ENCODE measurements at places on chromosomes 7 and 10.

- no peaks in the 10 kb centered on the region for H3K36me3 ChIP-seq
- H3K27ac ChIP-seq = no peak overlapping the region
- H3K4me3 ChIP-seq = no peak overlapping the region
- H3K27me3 ChIP-seq = no peaks in the 10 kb centered on the region
These were observed 77.5 kb upstream of the GRB10 start for GRCh38 chr7:50860174-50860573.

GRCh38 chr10:101007915-101008822 is 8.6 kb downstream of the LZTS2 start:
- H3K4me3 ChIP-seq = no peak overlapping the region
- H3K27ac ChIP-seq = no peak overlapping the region
- no peak for DNase-seq
- H3K4me1 ChIP-seq = peaks cover 23% of the 10 kb centered on the region
- no peaks in the 10 kb centered on the region for H3K27me3 ChIP-seq

- H3K27ac ChIP-seq = no peak overlapping the region
- no peaks in the 10 kb centered on the region for H3K27me3 ChIP-seq
- no peaks in the 10 kb centered on the region for H3K4me1 ChIP-seq
- no peak overlapping the region for H3K4me3 ChIP-seq
- DNase-seq = no peak
These were observed 27.4 kb downstream of the SFMBT2 start for GRCh38 chr10:7383442-7383841.

DNA sequence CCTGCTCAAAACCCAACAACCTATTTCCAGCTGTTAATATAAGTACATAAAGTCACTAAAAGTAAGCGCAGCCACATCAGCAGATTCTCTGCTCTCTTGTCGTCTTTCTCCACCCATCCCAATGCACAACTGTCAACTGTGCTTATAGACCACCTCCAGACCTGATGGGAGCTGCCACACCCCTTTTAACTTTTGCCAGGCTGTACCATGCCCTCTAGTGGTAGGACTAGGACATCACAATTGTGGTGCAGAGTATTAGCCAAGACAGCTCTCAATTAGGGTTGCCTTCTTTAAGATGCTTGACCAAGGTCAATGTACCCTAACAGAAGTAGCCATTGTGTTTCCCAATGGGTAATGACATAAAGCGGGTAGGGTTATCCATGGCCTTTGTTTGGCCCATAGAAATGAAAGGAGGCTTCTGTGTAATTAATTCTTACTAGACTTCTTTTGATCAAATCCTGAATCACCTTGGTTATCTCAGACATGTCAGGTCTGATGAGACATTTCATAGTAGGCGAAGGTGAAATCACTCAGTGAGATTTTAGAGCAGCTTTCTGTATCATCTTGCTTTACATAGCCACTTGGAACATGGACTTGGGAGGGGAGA is 68.1 kb downstream of the SCRN1 start:
- H3K4me1 ChIP-seq = no peaks in the 10 kb centered on the region
- no peak overlapping the region for H3K4me3 ChIP-seq
- no peak overlapping the region for H3K27ac ChIP-seq
- H3K27me3 ChIP-seq = no peaks in the 10 kb centered on the region
- H3K36me3 ChIP-seq = no peaks in the 10 kb centered on the region

DNA sequence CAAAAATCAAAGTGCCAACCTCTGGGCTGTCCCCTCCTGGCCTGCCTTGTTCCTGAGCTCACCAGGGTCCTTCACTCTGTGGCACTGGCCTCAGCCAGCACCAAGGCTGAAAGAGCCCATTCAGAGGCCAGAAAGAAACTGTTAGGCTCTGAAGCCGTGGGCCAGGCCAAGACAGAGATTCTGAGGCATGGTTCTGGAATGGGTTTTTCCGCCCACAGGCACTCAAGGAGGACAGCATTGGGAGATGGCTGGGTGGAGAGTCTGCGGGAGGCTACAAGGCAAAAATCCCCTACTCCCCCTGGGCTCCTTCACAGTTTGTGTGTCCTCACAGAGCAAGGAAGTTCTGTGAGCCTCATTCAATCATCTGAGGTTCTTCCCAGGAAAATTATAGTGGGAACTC is 31.7 kb downstream of the GRIFIN start:
- DNase-seq = peak; percentile 52
- H3K27ac ChIP-seq = no peak overlapping the region
- no peaks in the 10 kb centered on the region for H3K36me3 ChIP-seq
- H3K4me1 ChIP-seq = no peaks in the 10 kb centered on the region

- DNase-seq = no peak
- no peaks in the 10 kb centered on the region for H3K27me3 ChIP-seq
- no peak overlapping the region for H3K27ac ChIP-seq
These were observed 112.8 kb downstream of the KLF6 start for GRCh38 chr10:3672220-3672619.

DNA sequence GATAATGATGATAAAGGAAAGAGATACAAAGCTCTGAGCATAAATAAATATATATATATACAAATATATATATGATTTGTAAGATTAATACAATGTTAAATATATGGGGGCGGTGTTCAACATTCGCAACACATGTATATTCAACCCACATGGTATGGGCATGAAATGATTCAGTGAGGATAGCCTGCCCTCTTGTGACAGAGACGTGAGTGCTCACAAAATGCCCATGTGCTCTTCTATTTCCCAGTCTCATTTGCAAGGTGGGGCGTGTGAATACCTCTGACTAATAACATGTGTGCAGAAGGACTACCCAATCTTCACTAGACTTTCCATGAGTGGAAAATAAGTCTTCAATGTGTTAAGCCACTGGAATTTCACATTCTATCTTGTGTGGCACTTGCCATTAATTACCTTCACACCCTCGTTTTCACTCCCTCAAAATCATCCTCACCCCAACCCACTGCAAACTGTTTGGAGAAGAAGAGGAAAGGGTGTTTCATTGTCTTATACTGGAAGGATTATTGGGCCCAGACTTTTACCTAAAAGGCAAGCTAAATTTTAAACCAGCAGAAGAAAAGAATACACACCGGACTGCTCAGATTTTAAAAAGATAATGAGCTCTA is 26.9 kb downstream of the ASAH2 start:
- no peak overlapping the region for H3K27ac ChIP-seq
- no peak overlapping the region for H3K4me3 ChIP-seq
- no peaks in the 10 kb centered on the region for H3K27me3 ChIP-seq
- H3K36me3 ChIP-seq = no peaks in the 10 kb centered on the region

DNA sequence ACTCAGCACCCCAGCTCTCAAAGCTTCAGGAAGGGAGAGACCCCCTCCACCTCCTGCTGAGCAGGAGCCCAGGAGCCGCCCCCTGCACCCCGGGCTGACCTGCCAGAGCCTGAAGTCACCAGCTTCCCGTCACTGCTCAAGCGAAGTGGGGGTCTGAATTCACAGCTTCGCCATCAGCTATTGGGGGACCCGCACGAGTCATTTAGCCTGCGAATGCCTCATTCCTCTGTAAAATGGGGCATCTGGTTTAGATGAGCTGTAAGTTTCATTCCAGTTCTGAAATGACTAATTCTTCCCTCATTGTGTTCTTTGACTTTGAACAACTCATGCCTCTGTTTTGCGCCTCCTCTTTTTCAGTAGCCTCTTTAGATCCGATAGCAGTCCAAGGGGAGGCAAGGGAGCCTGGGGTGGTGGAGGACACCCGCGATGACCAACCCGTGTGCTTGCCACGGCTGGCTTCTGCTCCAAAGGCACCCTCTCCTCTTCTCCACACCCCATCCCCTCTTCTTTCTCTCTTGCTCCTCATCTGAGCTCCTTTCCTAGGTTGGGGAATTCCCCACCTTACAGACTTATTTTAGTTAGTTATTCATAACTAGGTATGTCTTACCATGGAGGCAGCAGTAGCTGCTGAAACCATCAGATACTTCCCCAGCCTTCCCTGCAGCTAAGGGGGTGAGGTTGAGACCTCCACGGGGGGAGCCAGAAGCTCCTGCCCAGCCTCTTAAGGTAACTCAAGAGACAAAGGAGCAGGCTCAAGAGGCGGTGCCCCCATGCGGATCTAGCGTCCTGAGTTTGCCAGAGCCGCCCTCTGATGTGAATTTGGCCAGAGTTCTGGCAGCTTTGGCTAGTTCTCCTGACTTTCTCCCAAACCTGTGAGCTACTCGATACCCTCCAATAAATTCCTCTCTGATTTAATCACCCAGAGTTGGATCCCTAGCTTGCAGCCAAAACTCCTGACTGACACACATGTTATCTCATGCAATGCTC is 47.7 kb downstream of the RBM17 start:
- H3K36me3 ChIP-seq = no peaks in the 10 kb centered on the region
- H3K27ac ChIP-seq = no peak overlapping the region
- peaks cover 13% of the 10 kb centered on the region for H3K4me1 ChIP-seq
- DNase-seq = no peak
- no peak overlapping the region for H3K4me3 ChIP-seq

- H3K27me3 ChIP-seq = peaks cover 12% of the 10 kb centered on the region
- H3K27ac ChIP-seq = no peak overlapping the region
- H3K4me3 ChIP-seq = no peak overlapping the region
- DNase-seq = no peak
These were observed 207.5 kb downstream of the PAXIP1 start for GRCh38 chr7:154795437-154795836.

- DNase-seq = peak; percentile 93
- no peak overlapping the region for H3K4me3 ChIP-seq
- no peaks in the 10 kb centered on the region for H3K36me3 ChIP-seq
- peaks cover 5% of the 10 kb centered on the region for H3K4me1 ChIP-seq
- no peak overlapping the region for H3K27ac ChIP-seq
These were observed 17.5 kb downstream of the HKDC1 start for GRCh38 chr10:69237528-69238159.

DNA sequence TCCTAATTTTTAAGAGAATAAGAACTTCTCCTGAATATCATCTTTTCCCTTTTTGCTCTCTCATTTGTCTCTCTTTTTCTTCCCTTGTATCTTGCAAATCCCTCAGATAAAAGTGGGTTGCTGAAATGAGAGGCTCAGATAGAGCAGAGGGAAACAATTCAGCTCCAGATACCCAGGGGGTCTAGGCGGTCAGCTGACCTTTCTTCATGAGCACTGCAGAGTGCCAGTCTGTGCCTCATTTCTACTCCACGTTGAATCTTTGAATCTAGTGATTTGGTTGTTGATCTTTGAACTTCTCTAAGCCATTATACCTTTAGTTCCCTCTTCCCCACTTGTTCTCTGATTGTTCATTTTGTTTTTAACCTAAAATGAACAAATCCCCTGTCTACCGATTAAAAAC is 572.6 kb downstream of the PTPRN2 start:
- no peak for DNase-seq
- H3K4me1 ChIP-seq = no peaks in the 10 kb centered on the region
- no peak overlapping the region for H3K27ac ChIP-seq
- no peaks in the 10 kb centered on the region for H3K36me3 ChIP-seq
- no peaks in the 10 kb centered on the region for H3K27me3 ChIP-seq

DNA sequence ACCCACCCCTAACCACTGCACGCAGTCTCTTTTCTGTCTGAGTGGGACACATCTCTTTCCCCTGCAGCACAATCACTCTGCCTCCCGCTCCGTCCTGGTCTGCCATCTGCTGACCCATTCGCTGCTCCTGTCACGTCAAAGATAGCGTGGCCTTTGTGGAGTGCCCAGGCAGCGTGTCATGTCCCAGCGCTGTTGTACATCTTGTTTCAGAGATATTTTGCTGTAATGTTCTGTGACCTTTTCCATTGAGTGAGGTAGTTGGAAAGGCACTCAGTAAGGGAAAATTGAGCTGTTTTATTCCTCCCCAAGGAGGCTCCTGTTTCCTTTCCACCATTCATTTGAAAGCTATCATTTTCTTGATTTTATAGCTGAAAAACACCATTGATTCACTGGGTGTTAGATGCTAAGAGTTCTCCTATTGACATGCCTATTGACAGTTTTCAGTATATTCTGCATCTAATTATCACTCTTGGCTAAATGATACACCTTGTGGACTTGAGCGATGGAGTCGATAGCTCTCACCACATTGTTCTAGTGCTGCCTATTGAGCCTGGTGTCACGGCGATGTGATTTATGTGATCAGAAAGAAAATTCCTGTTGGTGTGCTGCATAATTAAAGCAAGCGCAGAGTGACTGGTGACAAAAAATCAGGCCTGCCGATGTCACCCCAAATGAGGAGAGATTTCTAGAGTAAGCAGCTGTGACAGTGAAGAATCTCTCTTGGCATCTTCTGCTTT is 372.6 kb downstream of the LRMDA start:
- no peak overlapping the region for H3K27ac ChIP-seq
- H3K4me3 ChIP-seq = no peak overlapping the region
- peak; percentile 73 for DNase-seq
- no peaks in the 10 kb centered on the region for H3K27me3 ChIP-seq
- no peaks in the 10 kb centered on the region for H3K36me3 ChIP-seq

DNA sequence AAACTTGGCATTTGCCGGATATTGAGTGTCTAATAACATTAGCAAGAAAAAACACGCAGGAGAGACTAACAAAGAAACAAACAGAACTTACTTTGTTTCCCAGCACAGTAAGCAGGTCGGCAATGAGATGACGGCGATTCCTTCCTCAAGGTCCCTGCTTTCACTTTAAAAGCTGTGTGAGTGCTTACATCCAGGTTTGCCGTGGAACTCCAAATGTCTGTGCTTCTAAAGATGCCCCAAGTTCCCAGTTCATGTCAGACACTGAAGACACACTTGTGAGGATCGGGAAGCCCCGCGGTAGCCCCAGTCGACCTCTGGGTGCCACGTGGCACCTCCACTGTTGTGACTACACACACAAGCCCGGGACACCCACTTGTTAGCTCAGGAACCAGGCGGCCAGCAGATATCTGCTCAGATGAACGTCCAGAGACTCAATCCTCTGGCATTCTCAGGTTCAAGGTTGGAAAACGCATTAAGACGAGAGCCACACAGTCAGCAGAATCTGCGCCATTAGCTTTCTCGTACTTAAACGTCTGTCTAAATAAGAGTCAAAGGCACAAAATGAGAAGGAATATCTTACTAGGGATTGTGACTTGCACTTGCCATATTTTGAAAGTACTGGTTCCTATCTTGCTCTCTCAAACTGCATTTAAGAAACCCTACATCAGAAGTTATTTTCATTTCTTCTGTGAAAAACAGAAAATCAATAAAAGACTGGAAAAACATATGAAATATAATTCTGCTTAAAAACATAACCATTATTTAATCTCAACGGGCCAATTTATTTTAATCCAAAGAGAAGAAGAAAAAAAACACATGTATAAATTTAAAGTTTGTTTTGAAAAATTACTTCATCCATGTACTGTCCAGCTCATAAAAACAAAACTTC is 207.6 kb upstream of the KLF14 start:
- peak overlapping the region; percentile 94 for H3K27ac ChIP-seq
- peaks cover 52% of the 10 kb centered on the region for H3K4me1 ChIP-seq
- H3K27me3 ChIP-seq = no peaks in the 10 kb centered on the region
- DNase-seq = peak; percentile 79
- H3K4me3 ChIP-seq = peak overlapping the region; percentile 81
- peaks cover 4% of the 10 kb centered on the region for H3K36me3 ChIP-seq

- H3K4me1 ChIP-seq = peaks cover 10% of the 10 kb centered on the region
- H3K36me3 ChIP-seq = peaks cover 28% of the 10 kb centered on the region
- H3K27me3 ChIP-seq = no peaks in the 10 kb centered on the region
These were observed at the start of gene TRIM56 for GRCh38 chr7:101085162-101085964. Gene TRIM56, plus strand, starts transcription at chr7:101085481. Its CDS starts 1,832 bp downstream, at chr7:101087313.

Measured in psoas muscle (tissue), 8 donors.